ENCODE measurements at places on chromosomes 3 and 15.

GRCh38 chr3:171966533-171967136, 72.7 kb upstream of the FNDC3B start:
- DNase-seq: no peak

GRCh38 chr3:96970211-96970610, 155.8 kb downstream of the EPHA6 start:
- no peak for DNase-seq

GRCh38 chr15:71304681-71305080, 189.4 kb downstream of the THSD4 start:
- DNase-seq: no peak

DNA sequence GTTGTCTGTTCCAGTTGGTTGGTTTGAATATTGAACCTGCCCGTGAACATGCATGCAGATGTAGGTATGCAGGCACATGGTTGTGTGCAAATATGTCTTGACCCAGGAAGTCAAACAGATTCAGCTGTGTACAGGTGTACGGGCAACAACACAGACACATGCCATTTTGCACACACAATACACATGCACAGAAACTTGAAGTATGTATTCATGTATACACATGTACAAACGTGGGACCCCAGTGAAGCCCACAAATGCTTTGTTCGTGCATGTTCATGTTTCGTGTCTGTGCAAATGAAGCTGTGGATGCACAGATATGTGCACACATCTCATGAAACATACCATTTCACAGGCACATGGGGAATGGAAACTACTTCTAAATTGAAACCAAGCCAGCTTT, 30.7 kb downstream of the IDH3A start:
- no peak for DNase-seq

GRCh38 chr3:103499132-103499900, 1064.5 kb downstream of the ZPLD1 start:
- peak; percentile 42 for DNase-seq

- no peak for DNase-seq
These were observed 412.9 kb downstream of the WDR72 start for GRCh38 chr15:53346583-53346982.

DNA sequence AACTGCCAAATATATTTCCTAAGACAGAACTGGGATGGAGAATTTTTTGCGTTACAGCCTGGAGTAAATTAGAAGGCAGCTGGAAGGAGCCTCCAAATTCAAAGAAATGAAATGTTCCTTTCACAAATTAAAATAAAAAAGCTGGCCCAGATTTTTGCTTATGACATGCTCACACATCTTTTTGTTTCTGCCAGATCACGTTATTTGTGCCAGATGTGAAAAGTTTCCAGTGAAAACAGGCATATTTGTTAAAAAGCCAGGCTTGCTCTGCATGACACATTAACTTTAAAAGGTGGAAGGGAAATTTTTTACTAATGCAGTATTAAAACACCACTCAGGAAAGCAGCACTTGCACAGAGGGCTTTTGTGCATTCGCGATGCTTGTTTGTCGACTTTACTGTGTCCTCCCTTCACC, 23.3 kb upstream of the ACKR4 start:
- no peak for DNase-seq

DNA sequence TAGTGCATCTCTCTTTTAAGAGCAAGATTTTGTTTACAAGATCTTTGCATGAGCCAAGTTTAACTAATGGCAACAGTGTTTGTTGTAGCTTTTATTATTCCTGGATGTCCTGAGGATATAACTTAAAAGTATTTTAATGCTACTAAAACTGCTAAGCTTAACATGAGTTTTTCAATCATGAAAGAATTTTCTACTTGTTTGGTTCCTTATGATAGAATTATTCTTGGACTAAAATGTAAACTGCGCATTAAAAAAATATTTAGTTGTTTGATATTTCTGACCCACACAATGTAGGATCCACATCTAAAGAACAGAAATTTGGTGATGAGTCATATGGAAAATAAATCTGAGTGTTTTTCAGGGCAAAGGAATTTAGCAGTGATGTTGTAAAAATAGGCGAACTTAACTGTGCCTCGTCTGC, 70.8 kb downstream of the RAP2B start:
- no peak for DNase-seq

DNA sequence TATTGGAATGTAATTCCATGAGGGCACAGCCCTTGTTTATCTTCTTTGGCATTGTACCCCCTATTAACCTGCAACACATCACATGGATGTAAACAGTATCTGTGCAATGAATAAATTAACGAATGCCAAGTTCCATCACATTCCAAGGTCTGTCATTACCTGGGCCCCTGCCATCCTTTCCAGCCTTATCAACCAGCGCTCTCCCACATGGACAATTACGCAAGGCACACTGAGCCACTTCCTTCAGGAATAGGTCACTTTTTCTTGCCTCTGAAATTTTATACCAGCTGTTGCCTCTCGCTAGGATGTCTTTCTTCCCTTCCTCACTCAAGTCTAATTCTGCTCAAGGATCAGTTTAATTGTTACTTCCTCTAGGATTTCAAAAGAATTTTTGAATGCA, 1051.8 kb upstream of the CFAP20DC start:
- DNase-seq: no peak

- peak; percentile 50 for DNase-seq
These were observed at the start of gene INKA1 for GRCh38 chr3:49802719-49803464. INKA1 (plus strand) TSS chr3:49803261; CDS start chr3:49803393, 132 bp downstream.

Measured in HS-27A (cell line).